ENCODE measurements at places on chromosomes 13 and 19.

DNA sequence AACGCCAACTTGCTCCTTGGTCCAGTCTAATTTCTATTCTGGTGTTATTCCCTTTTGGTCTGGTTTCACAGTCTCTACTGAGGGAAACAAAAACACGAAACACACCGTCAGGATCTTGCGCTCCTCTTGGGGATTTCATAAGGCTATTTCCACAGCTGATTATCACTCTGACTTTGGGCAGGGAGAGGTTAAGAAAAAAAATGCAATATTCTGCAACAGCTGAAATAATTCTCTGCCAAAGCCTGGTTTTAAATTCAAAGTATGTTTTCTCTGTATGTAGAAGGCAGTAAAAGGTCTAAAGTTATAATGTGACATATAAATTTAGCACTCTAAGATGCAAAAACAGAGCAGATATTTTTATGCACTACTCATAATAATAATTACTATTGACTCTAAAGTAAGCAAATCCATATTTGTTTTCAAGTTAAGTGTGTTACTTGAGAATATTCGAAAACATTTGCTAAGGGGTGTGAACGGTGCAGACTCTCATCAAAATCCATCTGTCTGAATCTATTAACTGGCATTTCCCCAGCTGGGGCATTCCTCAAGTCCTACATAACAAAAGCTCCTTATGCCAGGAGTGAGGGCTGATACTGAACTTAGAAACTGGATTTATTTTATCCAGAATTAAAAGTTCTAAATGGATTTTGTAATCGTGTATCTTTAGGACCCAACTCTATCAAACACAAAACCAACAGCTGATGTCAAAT, 38.4 kb upstream of the STARD13 start:
- no peak for DNase-seq

- no peak for DNase-seq
These were observed 122.0 kb upstream of the FNDC3A start for GRCh38 chr13:48853728-48854102.

- DNase-seq: no peak
These were observed 58.2 kb downstream of the EFNB2 start for GRCh38 chr13:106477303-106477702.

DNA sequence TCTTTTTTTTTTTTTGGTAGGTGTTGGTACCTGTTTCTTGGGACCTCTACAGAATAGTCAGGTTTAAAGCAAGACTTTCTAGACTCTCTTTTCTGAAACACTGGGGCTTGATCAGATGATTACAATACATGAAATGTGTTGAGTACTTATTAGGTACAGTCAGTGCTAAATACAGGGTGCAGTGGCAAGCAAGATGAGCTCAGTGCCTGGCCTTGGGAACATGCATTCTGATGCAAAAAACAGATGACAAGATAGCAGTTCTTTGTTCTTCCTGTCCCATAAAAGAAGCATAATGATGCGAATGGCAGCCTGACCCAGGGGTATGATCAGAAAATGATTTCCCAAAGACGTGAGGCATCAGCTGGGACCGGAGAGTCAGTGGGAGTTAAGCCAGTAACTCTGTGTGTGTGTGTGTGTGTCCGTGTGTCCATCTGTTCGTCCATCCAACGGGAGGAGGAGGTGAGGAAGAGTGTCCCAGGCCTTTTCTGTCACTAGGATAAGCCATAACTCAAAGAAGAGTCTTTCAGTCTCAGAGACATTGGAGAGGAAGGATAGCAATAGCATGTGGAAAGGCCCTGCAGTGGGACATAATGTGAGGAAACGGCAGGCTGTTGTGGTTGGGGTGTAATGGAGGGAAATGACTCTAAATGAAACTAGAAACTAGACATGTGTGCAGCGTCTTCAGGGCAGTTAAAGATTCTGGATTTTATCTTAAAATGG, 32.2 kb downstream of the SLAIN1 start:
- DNase-seq: no peak

DNA sequence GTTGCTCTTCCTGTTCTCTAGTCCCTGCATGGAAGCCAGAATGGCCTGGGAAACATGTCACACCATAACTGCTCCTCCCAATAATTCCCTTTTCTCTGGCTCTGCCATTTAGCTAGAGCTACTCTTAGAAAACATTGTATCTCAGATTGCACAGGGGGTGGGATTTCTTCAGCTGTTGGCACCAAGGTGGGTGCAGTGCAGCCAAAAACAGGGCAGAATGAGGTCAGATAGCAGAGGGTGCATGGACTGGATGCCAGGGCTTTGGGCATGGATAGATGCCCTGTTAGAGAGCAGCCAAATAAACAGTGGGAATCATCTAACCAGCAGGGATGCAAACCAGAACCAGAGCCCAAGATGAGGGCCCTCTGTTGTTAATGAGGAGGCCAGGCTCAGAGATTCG, 4.9 kb upstream of the AMER2 start:
- DNase-seq: no peak

- no peak for DNase-seq
These were observed 904 bp upstream of the ARHGAP33 start for GRCh38 chr19:35774274-35775045.

- no peak for DNase-seq
These were observed 21.2 kb upstream of the OBI1 start for GRCh38 chr13:78680115-78680561.

GRCh38 chr13:26923824-26924605, 163.4 kb upstream of the GPR12 start:
- DNase-seq: no peak

GRCh38 chr19:6260912-6261650, 18.7 kb downstream of the MLLT1 start:
- peak; percentile 40 for DNase-seq

DNA sequence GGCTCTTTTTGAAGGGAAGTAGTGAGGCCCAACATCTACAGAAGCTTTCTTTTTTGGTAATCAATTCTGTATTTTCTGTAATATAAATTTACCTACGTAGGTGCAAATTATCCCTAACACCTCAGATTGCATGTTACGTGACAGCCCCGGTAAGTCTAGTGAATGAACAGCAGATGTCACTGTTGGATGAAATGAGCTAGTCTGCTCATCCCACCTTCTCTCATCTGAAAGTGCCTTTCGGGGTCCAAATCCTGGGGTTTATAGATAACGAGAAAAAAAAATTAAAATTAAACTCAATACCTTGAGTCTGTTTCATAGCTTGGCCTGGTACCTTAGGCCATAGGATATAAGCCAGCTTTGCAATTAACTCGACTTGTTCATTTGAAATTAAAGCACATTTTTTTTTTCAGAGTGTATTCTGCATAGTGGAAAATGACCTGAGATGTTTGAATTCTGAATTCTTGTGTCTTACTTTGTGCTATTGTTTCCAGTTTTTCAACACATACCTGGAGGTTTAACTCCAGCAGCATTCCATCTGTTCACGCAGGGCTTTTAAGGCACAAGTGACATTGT, 548.2 kb downstream of the GPC5 start:
- DNase-seq: no peak

DNA sequence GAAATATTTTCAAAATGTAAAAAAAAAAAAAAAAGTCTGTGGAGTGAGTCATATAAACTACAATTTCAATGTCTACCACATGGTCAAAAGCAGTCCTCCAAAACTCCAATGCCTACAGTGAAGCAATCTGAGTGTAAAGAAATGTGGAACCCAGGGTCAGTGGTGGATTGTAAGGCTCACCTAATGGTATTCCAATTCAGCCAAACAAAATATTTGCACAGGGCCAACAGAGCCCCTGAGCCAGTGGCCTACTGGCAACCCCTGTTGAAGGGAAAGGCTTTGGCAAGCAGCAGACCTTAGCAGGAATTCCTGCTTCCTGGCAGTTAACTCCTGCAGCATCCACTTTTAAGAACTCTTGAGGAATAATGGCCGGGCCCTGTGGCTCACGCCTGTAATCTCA, 3.4 kb downstream of the DNMT1 start:
- no peak for DNase-seq

DNA sequence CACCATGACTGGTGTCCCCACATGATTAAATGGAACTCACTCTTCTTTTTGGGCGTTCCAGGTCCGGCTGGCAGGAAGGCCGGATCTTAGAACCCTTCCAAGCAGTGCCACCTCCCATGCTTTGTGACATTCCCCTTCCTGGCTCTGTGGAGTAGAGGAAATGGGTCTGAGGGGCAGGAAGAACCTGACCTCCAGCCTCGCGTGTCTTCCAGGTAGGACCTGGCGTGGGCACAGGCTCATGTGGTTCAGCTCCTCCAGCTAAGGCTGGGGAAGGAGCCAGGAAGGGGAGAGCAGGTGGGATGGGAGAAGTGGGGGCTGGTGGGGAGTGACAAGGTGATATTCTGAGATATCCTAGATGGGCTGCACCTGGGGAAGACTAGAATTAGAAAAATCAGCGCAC, 2.1 kb downstream of the TMEM255B start:
- DNase-seq: no peak

DNA sequence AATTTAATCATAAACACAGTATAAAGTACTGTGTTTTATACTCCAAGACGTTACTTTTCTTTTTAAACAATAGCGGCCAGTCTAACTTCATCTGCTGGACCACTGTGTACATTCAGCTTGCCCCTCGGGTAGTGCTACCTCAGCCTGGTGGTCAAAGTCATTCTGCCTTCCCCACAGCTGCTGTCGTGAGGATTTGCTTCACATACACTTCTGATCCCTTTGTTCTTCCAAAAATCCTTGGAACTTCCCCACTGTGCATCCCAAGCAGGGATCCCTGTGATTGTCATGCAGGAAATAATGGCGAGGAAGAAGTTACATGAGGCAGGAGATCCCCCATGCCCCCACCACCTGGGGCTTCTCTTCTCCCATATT, 234.9 kb upstream of the STARD13 start:
- no peak for DNase-seq

- no peak for DNase-seq
These were observed 32.5 kb downstream of the DLEU7 start for GRCh38 chr13:50810998-50811397.

DNA sequence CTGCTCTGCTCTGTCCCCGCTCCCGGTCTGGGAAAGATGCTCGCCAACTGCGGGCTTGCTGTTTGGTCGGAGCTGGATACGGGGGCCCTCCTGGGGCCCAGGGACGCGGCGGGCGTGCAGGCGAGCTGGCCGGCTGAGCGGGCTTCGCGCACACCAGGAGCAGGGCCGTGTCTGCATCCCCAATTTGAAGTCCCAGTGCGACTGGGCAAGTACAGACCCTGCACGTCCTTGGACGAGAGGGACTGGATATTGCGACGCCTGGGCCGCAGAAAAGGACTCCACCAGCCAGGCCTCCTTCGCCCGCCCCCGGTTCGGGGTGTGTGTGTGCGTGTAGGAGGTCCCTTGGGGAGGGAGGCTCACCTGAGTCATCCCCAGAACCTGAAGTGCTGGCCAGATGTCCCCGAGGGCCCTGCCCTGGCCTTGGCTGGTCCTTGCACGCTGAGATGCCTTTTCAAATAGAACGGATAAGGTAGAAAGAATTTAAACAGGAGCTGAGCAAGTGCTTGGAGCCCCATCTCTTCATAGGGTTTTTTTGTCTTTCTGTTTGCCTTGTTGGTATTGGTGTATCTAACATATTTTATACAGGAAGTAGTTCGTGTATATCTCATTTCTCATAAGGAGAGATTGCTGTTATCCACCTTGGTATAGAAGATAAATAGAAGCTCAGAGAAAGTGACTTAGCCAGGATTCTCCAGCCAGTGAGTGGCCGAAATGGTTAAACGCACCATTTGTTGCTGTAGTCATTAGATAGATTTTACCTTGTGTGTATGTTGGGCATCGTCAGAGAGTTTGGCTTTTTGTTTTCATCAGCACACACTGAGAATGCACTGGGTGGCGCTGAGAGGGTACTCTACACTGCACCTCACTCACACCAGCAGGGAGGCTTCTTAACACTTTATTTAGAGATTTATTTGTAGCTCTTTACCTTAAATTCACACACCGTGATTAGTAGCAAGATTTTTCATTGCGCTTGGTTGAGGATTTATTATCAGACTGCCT, 1.1 kb downstream of the NAXD start:
- peak; percentile 44 for DNase-seq

DNA sequence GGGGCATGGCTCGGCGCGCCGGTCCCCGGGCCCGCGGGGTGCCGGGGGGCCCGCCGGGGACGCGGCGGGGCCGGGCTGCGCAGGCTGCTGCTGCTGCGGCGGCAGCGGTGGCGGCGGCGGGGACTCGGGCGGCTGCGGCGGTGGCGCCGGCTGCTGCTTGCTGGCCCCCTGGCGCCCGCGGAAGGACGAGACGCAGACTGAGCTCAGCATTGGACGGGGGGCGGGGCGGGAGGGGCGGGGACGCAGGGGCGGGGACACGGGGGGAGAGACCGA, 368 bp downstream of the KCNC3 start:
- no peak for DNase-seq

DNA sequence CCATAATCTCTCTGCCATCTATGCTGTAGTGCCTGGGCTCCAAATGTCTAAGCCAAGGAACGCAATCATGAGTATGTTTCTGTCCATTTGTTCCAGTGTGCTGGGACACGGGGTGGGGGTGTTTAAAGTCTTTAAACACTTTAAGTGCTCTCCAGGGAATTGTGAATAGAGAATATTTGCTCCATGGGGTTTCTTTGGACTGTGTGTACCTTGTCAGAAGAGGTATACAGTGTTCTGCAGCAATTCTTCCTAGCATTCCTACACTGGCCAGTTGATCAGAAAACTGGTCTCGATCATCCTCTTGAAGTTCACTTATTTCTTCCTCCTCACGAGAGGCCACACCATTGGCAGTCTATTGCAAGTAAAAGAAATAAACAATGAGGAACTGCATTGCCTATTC, 35.1 kb upstream of the EEF1AKMT1 start:
- no peak for DNase-seq

DNA sequence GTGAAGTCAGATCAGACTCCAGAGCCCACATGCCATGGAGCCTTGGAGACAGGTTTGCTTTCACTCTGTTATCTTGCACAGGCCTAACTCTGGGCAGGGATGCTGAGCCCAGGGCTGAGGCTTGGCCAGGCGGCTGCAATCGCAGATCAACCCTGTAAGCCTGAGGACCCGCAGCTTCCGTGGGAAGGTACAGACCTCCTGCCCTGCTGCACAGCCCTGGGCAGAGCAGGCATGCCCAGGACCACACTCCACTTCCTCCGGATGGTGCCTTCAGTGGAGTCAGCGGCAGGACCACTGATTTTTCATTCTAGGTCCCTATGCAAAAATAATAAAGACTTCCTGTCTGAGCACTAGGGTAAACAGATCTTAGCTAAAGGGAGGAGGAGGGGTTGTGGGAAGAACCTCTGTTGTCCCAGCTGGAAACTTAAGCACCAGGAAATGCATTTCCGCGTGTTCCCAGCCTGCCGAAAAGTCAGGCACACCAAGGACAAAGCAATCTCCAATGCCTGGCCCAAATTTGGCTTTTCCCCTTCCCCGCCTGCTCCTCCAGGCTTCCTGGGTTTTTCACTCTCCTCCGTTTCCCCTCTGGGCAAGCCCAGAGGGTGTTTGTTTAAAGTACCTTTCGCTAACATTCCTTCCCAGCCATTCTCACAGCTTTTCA, 87.3 kb downstream of the KCTD15 start:
- no peak for DNase-seq

Data from activated CD8-positive, alpha-beta memory T cell treated with anti-CD3 and anti-CD28 coated beads, Interleukin-2, amount 50 U/mL, for 4 hours (primary cell).